ENCODE measurements at places on chromosomes 3 and 15. TPM values are rescaled to one million over a fixed set of nuclear protein-coding genes. Genes with fewer than 3 reads are reported as not detected.

SCAPER gene
- 69.4 TPM for total RNA-seq

ZNF148 gene
- total RNA-seq = 65.3 TPM

DNAH12 gene
- 0.98 TPM for total RNA-seq

SPTBN5 gene
- 0.40 TPM for total RNA-seq

IQCF5 gene
- total RNA-seq = not detected

LMAN1L gene
- not detected for total RNA-seq

- no peaks in the 10 kb centered on the region for H3K27me3 ChIP-seq
- no peak for DNase-seq
- H3K4me1 ChIP-seq = no peaks in the 10 kb centered on the region
Measured at GRCh38 chr3:62955126-62955525, 79.9 kb upstream of the CADPS start.

DNA sequence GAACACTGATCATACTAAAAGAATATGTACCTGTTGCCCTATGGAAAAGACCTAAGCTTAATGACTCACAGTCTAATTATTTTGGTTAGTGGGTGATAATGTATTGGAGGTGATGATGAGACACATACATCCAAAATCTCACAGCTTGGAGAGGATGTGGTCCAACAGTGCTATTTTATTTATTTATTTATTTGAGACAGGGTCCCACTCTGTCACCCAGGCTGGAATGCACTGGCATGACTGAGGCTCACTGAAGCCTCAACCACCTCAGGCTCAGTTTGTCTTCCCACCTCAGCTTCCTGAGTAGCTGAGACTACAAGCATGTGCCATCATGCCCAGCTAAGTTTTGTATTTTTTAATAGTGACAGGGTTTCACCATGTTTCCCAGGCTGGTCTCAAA lies 35.0 kb downstream of the LPP start:
- no peaks in the 10 kb centered on the region for H3K27me3 ChIP-seq
- DNase-seq = no peak
- H3K27ac ChIP-seq = no peak overlapping the region
- H3K36me3 ChIP-seq = no peaks in the 10 kb centered on the region

DNA sequence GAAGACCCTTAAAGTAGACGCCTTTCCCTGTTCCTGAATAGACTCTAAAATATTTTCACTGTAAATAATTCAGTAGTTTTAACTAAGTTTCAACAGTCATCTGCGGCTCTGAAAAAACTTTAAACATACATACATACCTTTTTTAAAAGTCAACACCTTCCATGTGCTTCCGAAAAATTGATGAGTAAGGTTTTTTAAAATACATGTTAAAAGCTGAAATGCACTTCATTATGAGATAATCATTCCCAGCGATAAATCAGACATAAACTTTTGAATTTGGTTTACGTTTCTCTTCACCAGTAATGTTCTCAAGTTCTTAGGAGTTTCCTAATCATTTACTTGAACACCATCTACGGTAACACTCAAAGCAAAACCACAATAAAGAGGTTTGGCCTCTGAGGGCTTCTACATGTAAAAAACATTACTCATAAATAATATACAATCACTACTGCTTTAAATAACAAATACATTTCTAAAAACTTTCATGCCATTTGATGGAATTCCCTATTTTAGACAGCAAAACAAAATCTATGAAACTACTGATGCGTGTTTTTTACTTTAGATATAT lies 403.5 kb downstream of the SHQ1 start:
- no peaks in the 10 kb centered on the region for H3K27me3 ChIP-seq
- no peak for DNase-seq
- no peak overlapping the region for H3K27ac ChIP-seq
- H3K4me3 ChIP-seq = no peak overlapping the region
- no peaks in the 10 kb centered on the region for H3K36me3 ChIP-seq
- peaks cover 20% of the 10 kb centered on the region for H3K4me1 ChIP-seq

DNA sequence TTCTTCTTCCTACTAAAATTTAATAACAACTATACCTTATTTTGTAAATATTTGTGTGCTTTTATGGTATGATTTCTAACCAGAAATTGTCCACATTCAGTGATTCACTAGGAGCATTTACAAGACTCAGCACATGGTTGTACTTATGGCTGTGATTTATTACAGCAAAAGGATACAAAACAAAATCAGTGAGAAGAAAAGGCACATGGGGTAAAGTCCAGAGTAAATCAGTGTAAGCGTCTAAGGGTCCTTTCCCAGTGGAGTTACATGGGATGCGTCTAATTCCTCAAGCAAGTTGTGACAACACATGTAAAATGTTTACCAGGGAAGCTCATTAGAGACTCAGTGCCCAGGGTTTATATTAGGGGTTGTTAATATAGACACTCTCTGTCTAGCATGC lies 31.1 kb downstream of the RNF13 start:
- no peak overlapping the region for H3K4me3 ChIP-seq
- H3K27me3 ChIP-seq = no peaks in the 10 kb centered on the region
- no peak overlapping the region for H3K27ac ChIP-seq
- H3K4me1 ChIP-seq = no peaks in the 10 kb centered on the region

DNA sequence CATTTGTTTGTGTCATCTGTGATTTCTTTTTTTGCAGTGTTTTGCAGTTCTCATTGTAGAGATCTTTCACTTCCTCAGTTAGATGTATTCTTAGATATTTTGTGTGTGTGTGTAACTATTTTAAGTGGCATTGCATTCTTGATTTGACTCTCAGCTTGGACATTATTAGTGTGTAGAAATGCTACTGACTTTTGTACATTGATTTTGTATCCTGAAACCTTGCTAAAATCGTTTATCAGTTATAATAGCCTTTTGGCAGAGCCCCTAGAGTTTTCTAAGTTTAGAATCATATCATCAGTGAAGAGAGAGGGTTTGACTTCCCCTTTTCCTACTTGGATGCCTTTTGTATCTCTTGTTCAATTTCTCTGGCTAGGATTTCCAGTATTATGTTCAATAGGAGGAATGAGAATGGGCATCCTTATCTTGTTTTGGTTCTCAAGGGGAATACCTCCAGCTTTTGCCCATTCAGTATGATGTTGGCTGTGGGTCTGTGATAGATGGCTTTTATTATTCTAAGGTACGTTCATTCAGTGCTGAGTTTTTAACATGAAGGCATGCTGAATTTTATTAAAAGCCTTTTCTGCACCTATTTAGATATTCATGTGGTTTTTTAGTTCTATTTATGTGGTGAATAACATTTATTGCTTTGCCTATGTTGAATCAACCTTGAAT lies 211.7 kb downstream of the MBNL1 start:
- no peaks in the 10 kb centered on the region for H3K4me1 ChIP-seq
- no peak overlapping the region for H3K4me3 ChIP-seq
- no peak for DNase-seq
- H3K27me3 ChIP-seq = no peaks in the 10 kb centered on the region
- no peak overlapping the region for H3K27ac ChIP-seq
- no peaks in the 10 kb centered on the region for H3K36me3 ChIP-seq

GRCh38 chr3:185858502-185859225 lies 33.8 kb upstream of the IGF2BP2 start:
- H3K4me3 ChIP-seq = no peak overlapping the region
- H3K27ac ChIP-seq = no peak overlapping the region
- no peaks in the 10 kb centered on the region for H3K36me3 ChIP-seq

DNA sequence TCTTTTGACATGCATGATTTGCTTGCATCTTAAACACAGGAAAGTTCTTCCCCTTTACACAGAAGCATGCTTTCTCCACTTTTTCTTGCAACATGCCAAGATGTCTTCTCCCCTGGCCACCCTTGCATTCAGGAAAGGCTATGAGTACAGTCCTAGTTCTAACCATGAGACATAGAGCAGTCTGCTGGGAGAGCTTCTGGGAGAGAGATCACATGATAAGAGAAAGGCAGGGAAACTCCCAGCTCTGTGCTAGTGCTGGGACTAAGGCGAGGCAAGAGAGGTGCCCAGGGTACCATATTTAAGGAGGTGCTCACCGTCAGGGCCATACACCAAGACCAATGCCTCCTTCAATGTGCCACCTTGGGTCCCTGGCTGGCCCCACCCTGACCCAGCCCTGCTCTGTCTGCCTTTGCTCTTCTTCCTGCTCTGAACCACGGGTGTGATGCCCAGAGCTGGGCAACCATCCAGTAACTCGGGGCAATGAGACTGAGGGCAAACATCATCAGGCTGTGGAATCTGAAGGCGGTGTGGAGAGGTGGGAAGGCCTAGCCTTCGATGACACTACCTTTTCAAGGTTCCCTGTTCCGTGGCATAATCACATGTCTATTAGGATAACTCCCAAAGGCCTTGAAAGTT lies 77.4 kb upstream of the PRR20G start:
- H3K4me3 ChIP-seq = no peak overlapping the region
- no peaks in the 10 kb centered on the region for H3K36me3 ChIP-seq
- no peaks in the 10 kb centered on the region for H3K4me1 ChIP-seq
- no peak overlapping the region for H3K27ac ChIP-seq

DNA sequence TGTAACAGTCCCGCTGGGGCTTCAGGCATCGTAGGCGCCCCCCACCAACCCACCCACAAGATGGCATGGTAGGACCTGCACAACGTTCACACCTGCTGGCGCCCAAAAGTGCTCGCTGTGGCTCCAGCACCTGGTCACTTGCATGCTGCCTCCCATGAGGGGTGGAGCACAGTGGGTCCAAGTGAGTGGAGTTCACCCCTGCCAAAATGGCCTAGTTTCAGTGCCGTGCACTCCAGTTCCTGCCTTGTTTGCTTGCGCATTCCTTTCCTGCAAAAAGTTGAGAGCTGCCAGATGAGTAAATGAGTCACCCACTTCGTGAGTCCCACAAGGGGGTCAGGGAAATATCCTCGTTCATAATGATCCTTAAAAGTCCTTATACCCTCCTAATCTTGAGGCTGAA lies 788.7 kb upstream of the DPPA4 start:
- H3K27me3 ChIP-seq = no peaks in the 10 kb centered on the region
- H3K36me3 ChIP-seq = no peaks in the 10 kb centered on the region
- no peak overlapping the region for H3K4me3 ChIP-seq
- DNase-seq = no peak
- H3K27ac ChIP-seq = no peak overlapping the region
- no peaks in the 10 kb centered on the region for H3K4me1 ChIP-seq

DNA sequence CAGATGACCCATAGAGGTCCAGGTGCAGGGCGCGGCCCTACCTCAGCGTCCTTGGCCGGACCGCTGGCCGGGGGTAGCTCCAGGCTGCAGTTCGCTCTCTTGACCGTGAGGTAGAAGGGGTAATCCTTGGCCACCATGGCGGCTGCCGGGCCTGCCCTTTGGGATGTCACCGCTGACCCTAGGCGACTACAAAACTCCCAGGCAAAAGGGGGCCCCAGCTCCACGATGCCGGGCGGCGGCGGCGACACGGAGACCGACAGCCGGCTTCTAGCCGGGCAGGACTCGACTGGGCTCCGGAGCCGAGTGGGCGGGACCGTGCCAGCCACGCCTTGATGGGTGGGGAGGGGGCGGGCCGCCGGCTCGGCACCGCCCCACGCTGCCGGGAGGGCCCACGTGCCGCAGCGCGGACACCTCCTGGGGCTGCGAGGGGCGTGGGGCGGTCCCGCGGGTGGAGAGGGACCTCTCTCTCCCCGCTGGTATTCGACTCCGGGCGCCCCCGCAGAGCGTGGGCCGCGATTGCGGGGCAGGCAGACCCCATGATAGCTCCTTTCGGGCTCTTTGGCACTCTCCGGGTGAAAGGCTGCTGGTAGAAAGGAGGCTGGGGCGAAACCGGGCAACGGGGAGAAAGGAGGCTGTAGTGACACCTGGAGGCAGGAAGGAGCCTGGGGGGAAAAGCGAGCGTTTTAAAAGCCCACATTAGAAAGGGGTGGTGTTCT lies at the start of gene ARHGEF3:
Gene ARHGEF3 (minus strand): TSS at position 288 of the 716 bp plus-strand sequence. CDS start 151 bp downstream, at position 137.
- peak within 1 kb of the TSS; percentile 93 for H3K4me3 ChIP-seq
- no peaks in the 10 kb centered on the region for H3K27me3 ChIP-seq
- H3K4me1 ChIP-seq = peaks cover 24% of the 10 kb centered on the region

DNA sequence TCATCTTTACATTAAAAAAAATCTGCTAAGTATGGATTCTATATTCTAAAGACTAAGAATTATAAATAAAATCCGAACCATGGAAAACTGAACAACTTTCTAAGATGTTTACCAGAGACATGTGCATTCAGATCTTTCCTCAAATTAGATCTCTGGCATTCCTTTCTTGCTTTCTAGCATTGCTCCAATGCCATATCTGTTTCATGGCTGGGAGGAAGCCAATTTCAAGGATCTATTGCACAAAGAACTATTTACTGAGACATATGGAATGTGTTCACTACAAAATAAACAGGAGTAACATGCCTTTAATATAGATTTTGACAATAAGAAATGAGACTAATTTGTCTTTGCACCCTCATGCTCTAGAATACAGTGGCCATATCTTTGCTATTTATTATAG lies 45.1 kb upstream of the NANOGP8 start:
- no peak for DNase-seq
- no peak overlapping the region for H3K4me3 ChIP-seq
- no peaks in the 10 kb centered on the region for H3K4me1 ChIP-seq

DNA sequence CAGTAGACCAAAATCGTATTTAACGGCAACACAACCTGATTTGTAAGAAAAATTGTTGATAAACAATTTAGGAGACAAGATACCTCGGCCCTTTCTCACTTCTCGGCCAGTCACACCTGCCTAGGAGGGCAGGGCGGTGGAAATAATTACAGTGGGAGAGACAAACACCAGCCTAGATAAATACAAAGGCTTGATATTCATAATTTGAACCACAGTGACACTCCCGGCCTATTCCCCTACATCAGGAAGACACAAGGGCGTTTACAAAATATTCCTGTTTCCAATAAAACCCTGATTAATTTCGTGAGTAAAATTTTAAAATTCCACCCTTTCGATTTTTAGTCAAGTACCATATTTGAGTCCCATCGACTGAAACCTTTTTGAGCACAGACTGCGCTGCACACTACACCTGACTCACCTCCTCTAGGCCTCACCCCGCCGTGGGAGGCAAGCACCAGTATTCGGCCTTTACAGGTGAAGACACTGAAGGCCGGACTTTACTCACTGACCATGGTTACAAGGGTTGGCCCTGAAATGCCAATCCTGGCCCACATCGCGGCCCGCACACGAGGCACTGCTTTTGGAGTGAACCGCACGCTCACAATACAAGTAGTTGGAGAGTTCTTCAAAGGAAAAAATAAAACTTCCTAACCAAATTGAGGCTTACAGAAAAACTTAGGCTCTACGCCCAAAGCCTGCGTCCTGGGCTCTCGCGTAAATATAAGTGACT lies 794 bp downstream of the ARPP19 start:
- H3K4me3 ChIP-seq = peak overlapping the region; percentile 57
- peak overlapping the region; percentile 96 for H3K27ac ChIP-seq
- H3K4me1 ChIP-seq = peaks cover 46% of the 10 kb centered on the region
- H3K36me3 ChIP-seq = no peaks in the 10 kb centered on the region
- peak; percentile 63 for DNase-seq

- no peak for DNase-seq
- H3K36me3 ChIP-seq = no peaks in the 10 kb centered on the region
- H3K27ac ChIP-seq = no peak overlapping the region
- H3K4me1 ChIP-seq = no peaks in the 10 kb centered on the region
Measured at GRCh38 chr3:115576325-115576875, 46.9 kb upstream of the GAP43 start.

Data from thyroid gland (tissue), 4 donors.